Hematopoietic multipotent progenitor cell treated with erythropoietin and hydrocortisone succinate and interleukin-3 and kit ligand, for 6 days (in vitro differentiated cells): ENCODE measurements at places on chromosomes 7 and 10.

DNA sequence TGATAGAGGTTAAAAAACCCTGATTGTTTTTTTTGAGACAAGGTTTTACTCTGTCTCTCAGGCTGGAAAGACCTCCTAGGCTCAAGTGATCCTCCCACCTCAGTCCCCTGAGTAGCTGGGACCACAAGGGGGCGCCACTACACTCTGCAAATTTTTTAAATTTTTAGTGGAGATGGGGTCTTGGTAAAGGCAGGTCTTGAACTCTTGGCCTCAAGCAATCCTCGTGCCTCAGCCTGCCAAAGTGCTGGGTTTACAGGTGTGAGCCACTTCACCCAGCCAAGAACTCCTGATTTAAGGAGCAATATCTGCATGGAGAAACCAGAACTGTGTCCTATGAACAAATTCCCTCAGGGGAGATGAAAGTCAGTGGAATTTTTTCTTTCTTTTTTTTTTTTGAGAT lies 7.3 kb upstream of the KLHDC10 start:
- DNase-seq = peak; percentile 85

DNA sequence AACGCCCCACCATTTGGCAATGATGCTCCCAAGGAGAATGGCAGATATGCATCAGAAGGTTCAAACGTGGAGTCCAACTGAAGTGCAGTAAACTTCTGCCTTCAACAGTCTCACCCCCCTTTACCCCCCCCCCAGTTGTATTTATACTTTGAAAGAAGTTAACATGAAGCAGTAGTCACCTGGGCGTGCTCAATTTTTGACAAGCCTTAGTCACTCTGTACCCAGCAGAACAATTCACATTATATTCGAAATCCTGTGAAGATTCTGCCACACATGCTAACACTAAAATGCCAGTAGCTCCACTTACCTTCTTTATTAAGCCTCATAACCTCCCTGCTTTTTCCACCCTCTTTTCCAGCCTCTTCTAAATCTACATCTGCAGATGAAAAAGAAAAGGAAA lies 894 bp downstream of the ATXN7L1 start:
- peak; percentile 9 for DNase-seq

DNA sequence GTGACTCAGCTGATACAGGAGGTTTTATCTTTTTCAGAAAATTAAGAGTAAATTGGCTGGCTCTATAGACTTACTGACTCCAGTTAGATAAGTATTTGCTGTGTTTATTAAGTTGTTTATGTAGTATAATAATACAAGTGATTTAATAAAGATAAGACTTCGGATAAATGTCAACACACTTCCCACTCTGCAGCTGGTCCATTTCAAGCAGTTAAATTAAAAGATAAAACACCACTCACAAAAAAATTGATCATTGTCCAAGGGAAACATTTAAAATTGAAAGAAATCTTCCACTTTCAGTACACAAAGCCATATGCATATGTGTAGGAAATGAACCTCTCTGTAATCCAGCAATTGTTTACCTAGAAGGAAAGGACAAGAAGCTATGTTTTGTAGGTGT lies 106.1 kb upstream of the SP8 start:
- no peak for DNase-seq

DNA sequence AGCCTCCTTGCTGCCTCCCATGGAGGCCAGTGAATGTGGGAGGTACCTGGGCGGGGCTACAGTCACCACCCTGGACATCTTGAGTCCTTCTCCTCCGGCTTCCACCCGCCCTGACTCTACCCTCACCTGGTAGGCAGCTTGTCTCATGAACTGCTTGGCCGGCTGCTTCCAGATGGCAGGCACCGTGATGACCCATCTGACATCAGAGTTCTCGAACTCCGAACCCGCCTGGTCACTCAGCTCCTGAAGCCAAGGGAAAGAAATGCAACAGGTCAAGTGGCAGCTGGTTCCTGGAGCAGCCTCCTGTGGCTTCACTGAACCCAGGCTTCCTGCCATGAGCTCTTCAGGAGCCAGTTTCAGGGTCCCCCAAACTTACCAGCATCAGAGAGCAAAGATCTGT lies 50.1 kb downstream of the HSPA12A start:
- DNase-seq = no peak

DNA sequence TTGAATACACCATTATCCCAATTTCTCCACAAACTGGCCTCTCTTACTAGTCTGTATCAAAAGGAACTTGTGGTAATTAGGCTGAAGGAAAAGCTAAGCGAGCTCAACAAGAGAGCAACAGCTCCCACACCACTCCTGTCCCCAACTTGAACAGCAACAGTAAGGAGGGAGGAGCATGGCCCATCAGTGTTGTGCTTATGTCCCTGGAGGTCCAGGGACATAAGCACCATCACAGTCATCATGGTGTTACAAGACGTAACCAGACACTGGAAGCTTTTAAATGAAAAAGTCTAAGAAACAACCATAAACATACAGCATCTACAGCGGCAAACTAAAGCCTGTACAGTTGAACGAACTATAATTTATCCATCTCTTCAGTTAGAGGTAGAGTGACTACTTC lies 989 bp downstream of the ERLIN1 start:
- DNase-seq = peak; percentile 77

DNA sequence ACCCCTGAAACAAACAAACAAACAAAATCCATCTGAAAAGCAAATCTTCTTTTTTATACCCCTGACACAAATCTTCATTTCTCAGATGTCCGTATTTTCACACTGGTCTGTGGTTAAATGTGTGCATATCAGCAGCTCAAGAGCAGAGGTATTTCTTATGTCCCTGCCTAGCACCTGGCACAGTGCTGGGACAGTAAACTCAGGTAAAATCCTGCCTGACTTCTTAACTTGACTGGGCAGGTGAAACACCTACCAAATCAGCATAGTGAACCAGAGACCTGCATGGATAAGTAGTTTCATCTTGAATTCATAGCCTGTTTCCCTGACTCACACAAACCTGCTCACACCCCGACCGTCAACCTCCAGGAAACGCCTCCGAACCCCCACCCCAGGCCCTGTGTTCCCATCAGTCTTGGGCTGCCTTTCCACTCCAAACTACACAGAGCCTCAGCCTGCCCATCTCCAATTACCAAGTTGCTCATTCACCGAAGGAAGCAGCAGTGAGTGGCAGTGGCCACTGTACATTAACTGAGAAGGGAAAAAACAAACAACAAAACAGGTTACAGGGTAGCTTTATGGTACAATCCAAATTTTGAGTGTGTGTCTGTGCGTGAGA lies 109.9 kb downstream of the HECTD2 start:
- no peak for DNase-seq

- DNase-seq = no peak
Measured at GRCh38 chr7:41003611-41003940, 699.3 kb downstream of the INHBA start.

DNA sequence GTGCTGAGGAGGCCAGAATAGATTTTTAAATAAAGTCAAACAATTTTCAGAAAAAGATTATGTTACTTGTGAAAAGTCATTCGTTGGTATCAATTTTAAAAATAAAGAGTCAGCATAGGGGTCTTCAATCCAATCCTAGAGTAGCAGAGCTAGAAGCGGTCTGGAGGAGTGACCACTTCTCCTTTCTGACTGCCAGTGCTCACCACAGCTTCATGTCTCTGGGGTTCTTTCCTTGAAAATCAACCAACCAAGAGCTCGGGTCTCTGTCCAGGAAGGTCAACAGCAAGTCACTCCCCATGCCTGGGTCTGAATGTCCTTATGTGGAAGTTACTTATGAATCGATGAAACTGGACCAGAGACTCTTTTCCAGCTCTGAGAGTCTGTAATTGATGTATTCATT lies 14.3 kb downstream of the PTPRN2 start:
- DNase-seq = no peak

DNA sequence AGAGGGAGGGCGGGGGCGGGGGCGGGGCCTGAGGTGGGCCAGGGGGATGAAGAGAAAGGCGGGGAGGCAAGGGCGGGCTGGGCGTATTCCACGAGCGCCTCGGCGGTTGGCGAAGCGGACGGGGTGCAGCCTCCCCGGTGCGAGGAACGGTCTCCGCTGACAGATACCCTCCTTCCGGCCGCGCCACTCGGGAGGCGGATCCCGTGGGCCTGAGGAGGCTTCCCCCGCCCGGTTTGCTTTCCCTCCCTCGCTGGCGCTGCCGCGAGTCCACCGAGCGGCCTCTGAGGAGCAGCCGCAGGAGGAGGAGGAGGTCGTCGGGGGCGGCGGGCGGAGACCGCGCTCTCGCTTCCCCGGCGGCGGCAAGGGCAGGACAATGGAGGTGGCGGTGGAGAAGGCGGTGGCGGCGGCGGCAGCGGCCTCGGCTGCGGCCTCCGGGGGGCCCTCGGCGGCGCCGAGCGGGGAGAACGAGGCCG lies at the start of gene TRIM24:
Gene TRIM24, plus strand, starts transcription at position 84 of the 473 bp plus-strand sequence. Its CDS starts 290 bp downstream, at position 374.
- no peak for DNase-seq

- no peak for DNase-seq
Measured at GRCh38 chr10:125878957-125879835, 1.9 kb downstream of the DHX32 start.

- no peak for DNase-seq
Measured at GRCh38 chr7:70835658-70836057, 296.3 kb upstream of the GALNT17 start.

GRCh38 chr10:34155812-34156211 lies 659.3 kb downstream of the PARD3 start:
- peak; percentile 44 for DNase-seq

- peak; percentile 70 for DNase-seq
Measured at GRCh38 chr7:45574669-45575500, 717 bp downstream of the ADCY1 start.

GRCh38 chr7:5356751-5357119 lies 66.9 kb downstream of the TNRC18 start:
- no peak for DNase-seq
